ENCODE measurements at places on chromosomes 1 and 21.

- no peak for DNase-seq
Measured at GRCh38 chr1:160827418-160827817, 31.4 kb downstream of the LY9 start.

- DNase-seq, result no peak
Measured at GRCh38 chr1:7561331-7561921, 209.7 kb upstream of the VAMP3 start.

- DNase-seq, result no peak
Measured at GRCh38 chr1:226628612-226629155, 80.1 kb downstream of the STUM start.

DNA sequence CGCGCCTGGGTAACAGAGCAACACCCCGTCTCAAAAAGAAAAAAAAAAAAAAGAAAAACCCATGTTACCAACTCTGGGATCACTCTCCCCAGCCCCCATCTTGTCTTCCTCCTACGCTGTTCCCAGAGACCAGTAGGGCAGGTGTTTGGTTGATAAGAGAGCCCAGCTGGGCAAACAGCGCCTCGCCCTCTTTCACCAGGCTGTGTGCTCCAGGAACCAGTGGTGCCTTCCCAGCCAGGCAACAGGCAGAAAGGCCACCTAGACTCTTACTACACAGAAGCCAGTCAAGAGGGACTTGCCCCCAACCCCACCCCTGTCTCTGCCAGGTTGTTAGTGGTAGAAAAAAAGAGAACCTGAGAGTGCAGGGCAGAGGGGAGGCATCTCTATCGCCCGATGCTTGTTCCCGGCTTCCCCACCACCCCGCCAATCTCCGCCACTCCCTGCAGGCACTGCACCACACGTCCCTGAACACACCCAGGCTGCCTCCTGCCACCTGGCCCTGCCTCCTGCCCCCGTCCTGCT, 14.0 kb upstream of the CTRC start:
- DNase-seq, result no peak

GRCh38 chr1:21162740-21163464, 13.8 kb downstream of the EIF4G3 start:
- no peak for DNase-seq

- DNase-seq, result no peak
Measured at GRCh38 chr1:170590921-170591705, 59.1 kb downstream of the GORAB start.

DNA sequence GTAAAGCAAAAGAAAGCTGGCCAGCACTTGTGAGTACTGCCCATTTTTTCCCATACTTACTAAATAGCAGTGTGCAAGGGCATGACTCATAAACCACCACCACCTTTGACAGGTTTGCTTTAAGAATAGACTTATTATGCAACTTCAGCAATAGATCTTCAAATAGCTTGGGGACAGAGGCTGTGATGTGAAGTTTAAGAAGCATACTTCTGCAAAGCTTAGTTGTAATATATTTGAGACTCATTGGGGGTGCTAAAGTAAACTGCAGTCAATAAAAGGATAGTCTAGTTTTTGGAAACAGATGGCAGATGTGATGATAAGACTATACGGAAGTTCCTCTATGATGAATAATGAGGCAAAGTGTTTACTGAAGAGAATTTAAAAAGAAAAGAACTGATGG, 210.0 kb downstream of the PLA2G4A start:
- DNase-seq, result no peak

DNA sequence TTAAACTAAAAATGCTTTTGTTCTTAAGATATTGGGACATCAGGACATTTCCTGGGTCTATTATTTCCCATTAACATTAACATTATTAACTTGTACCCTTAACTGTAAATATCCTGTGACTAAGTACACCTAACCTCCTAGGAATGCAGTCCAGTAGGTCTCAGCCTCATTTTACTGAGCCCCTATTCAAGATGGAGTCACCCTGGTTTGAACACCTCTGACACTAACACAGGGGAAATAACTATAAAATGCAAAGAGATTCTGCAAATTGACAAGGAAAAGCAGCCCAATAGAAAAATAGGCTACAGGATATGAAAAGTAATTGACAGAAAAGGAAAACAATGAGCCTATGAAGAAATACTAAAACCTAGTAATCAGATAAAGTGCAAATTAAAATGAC, 11.6 kb upstream of the NCMAP start:
- no peak for DNase-seq

DNA sequence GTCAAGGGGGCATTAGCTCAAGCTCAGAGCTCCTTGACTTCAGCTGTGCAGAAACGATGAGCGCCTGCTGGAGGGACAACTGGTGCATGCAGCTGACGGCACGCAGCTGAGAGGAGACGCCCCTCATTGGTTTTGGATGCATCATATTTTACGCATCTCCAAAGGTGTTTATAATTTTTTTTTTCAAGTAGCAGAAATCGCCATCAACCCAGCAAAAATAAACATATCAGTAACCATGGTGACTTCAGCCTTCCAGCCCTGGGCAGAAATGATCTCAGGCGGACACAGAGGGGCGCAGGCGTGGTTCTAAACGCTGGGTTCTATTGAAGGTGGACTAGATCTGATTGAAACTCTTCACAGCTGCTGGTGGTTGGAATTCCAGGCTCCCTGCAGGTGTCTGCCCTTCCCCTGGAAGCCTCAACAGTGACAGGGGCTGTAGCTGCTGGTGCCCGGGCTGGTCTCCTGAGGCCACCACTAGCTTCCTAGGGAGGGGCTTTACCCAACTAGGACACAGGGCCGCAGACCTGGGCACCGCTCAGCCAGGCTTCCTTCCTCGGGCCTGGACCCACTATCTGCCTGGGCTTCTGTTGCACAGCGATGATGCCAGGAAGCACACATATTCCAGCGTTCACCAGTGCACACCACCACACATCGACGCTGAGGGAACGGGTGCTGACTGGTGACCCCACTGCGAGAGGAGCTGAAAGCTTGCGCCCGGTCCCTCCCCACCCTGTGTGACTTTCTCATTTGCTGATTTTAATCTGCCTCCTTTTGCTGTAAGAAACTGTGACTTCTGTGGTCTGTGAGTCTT, 63.7 kb upstream of the ABCG1 start:
- no peak for DNase-seq

DNA sequence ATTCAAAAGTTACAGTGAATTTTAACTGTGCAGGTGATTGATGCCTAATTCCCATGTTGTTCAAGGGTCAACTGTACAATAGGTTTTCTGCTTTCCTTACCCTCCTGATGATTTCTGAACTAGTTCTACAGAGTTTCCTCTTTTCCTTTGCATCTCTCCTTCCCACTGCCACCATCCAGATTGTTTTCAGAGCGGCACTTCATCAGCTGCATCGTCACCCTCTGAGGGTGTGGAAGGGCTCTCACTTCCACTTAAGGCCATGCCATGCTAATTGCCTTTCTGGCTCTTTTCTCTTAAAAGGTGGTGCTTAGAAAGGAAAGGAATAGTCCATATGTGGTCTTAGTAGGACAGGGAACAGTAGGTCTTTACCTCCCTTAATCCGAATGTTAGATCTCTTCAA, 39.1 kb downstream of the DISC1 start:
- DNase-seq, result no peak
